ENCODE measurements at places on chromosomes 6 and 20.

DNA sequence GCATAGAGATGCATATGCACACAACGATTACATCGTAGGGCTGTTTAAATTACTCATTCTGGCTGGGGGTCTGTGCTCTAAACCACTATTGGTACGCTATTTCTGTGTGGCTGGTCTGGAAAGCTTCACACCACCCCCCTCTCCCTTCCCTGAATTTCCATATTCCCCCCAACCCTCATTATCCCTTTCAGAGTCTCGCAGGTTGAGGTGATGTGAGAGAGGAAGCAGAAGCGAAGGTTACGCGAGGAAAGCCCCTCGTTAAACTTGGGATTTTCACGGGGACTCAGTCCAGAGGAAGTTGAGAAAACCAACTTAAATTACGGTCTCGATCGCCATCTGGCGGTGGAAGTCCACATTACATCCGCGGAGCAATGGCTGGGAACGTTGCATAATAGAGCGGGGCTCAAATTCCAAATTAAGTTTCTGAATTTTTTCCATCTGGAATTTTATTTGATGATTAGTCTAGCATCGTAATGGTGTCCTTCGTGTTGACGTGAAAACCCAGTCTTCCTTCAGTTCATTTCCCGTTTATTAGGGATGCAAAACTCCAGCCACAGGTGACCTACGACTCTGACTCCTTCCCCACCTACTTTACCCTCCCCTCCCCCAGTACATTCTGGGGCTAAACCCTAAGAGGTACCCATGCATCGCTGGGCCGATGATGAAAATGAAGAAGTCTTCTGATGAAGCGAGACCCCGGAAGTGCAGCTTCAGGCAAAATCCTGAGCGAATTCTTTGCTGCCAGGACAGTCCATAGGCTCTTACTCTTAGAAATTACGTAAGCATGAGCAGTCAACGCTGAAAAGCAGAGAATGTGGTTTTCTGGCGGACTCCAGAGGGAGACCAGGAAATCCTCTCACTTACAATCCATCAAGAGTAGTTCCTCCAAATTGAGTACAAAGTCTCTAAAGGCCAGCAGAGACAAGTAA lies 19.7 kb downstream of the HLA-DOB start:
- peak; percentile 48 for DNase-seq

DNA sequence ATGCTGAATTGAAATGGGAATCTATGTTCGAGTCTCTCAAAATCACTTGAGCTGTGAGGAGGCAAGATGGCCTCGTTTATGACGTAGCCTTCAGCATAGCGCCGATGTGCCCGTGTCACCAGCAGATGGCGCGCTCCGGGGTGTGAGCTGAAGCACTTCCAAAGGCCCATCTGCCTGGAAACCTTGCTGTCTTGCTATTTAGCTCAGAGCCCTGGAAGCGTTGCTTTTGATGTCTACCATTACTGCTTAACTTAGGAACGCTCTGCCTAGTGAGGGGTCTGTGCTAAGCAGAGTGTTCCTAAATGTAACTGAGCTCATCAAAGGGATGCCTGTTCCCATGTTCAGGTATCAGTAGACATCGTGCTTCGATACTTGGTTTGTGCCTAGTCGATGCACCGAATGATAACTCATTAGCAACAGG lies 67.7 kb downstream of the SYCP2L start:
- DNase-seq: no peak

- DNase-seq: no peak
Measured at GRCh38 chr6:19210849-19211590, 626.1 kb upstream of the ID4 start.

GRCh38 chr20:5612581-5613301 lies 137.5 kb upstream of the SHLD1 start:
- DNase-seq: no peak

- DNase-seq: no peak
Measured at GRCh38 chr6:31617010-31617409, 2.0 kb downstream of the AIF1 start.

DNA sequence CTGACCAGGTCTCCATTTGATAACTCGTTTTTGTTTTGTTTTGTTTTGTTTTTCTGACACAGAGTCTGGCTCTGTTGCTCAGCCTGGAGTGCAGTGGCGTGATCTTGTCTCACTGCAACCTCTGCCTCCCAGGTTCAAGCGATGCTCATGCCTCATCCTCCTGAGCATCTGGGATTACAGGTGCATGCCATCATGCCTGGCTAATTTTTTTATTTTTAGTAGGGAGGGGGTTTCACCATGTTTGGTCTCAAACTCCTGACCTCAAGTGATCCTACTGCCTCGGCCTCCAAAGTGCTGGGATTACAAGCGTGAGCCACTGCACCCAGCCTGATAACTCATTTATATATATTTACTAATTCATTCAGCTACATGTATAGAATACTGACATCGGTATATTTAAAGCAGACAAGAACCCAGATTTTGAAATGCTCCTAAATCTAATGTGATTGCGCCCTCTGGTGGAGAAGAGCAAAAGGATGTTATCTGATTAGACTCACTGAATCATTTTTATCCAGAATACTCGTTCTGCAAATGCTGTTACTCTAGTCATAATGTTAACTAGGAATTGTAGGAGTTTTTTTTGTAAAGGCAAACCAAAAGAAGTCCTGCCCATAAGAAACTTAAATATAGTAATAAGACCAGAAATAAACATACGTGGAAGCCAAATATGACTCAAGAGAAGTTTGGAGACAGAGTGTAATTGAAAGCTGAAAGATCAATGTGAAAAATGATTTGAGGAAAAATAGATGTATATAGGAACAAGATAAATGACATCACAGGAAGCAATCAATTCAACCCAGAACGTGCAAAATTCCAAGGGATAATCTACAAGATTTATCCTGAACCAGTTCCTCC lies 5.3 kb upstream of the COL12A1 start:
- peak; percentile 15 for DNase-seq

- no peak for DNase-seq
Measured at GRCh38 chr6:44029444-44030185, 97.6 kb downstream of the MRPL14 start.

GRCh38 chr20:56395166-56395565 lies 2.7 kb downstream of the CSTF1 start:
- DNase-seq: no peak

DNA sequence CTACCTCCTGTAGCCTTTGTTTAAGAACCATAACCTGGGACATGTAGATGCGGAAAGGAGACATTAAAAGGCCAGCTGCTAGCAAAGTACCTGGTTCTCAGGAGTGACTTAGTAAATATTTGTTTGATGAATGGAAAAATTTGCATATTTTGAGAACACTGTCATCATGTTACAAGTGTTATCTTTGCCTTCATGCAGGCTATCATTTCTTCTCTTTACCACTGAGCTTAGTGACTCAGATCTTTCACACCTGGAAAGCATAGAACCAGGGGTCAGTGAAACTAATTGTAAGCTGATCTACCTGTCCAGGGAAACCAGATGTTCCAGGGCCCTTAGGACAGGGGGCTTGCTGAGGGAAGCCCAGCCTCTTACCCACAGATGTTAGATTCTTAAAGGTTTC lies 5.4 kb downstream of the ZFP57 start:
- DNase-seq: no peak

DNA sequence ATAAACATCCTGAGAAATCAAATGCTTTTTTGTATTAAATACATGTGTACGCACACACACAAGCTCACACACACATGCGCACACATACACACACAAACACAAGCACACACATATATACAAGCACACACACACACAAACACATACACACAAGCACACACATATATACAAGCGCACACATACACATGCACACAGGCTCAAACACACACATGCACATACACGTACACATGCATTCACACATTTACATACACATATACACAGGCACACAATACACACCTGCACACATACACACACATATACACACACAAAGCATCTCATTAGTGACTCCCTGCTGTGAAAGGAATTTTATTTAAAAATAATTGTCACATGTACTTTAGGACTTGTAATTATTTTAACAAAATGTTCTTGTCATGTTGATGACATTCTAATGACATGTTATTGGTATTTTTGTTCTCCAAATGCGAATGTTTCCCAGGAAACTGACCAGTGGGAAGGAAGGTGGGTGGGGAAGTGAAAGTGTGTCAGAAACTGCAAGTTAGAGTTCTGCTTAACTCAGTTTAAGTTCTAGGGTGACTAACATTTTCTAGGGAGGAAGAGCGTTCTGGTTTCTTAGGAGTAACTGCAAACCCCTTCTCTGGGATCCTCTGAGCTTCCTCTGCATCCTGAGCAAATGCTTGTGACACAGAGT lies 113.9 kb upstream of the ZNF217 start:
- no peak for DNase-seq

GRCh38 chr20:14580418-14581074 lies 243.1 kb upstream of the FLRT3 start:
- no peak for DNase-seq

DNA sequence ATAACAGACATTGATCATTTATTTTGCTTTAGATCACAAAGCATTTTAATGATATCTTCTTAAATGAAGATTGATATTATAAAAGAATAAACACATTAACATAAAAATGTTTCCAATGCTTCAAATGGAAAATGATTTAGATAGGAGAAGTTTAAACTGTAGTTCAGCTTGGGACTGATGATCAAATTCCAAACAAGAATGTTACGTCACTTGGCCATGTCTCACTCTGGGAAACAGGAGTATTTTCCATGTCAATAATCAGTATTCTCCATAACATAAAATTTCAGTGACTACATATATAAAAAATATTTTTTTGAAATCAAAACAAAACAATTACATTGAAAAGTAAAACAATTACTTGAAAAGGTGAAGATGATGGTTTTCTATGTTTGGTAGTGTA lies 52.9 kb upstream of the SIM1 start:
- DNase-seq: no peak

DNA sequence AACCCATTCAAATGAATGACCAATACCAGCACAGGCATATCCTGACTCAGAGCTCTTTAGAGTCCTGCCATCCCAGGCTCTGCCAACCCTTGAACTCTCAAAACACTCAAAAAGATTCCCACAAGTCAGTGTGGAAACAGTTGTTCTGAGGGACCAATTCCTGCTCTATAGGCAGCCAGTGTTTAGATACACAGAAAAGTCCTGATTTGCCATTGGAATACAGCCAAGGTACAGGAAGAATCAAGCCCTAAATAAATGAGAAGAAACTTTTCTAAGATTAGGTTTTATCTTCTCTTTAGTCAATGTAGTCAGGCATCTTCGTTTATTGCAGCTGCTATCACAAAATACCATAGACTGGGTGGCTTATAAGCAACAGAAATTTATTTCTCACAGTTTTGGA lies 626.8 kb upstream of the ARID1B start:
- no peak for DNase-seq

- DNase-seq: no peak
Measured at GRCh38 chr6:109623288-109623687, 67.7 kb downstream of the AK9 start.

- no peak for DNase-seq
Measured at GRCh38 chr6:142830807-142831206, 114.2 kb downstream of the HIVEP2 start.

GRCh38 chr6:141321493-141322347 lies 811.0 kb upstream of the GJE1 start:
- no peak for DNase-seq

- DNase-seq: no peak
Measured at GRCh38 chr20:54266844-54267243, 59.0 kb downstream of the PFDN4 start.

GRCh38 chr20:31675828-31676608 lies 38.3 kb downstream of the COX4I2 start:
- no peak for DNase-seq

DNA sequence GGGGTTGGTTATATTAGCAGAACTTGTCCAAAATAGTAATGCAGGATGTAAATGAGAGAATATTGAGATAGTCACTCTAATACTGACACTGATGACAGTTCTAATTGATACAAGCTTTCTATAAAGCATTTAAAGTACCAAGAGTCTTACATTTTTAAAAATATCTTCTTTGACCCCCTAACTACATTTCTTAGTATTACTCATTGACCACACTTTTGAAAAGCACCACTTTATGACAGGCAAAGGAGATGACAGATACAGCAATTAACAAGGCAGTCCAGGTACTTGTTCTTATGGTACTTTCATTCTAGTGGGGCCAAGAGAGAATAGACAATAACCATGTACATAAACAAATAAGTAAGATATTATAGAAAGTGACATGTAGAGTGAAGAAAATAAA lies 139.4 kb upstream of the EYA4 start:
- DNase-seq: no peak

- DNase-seq: no peak
Measured at GRCh38 chr6:298233-299103, 6.2 kb downstream of the DUSP22 start.
